ENCODE measurements at places on chromosomes 3 and 15.
A peak's percentile ranks its signal among the peaks of the same experiment; 100 is the strongest.

GRCh38 chr3:2727610-2728318 lies 382.4 kb downstream of the IL5RA start:
- no peak for DNase-seq

- DNase-seq, result no peak
These were observed 220.2 kb downstream of the MTHFS start for GRCh38 chr15:79676621-79677020.

DNA sequence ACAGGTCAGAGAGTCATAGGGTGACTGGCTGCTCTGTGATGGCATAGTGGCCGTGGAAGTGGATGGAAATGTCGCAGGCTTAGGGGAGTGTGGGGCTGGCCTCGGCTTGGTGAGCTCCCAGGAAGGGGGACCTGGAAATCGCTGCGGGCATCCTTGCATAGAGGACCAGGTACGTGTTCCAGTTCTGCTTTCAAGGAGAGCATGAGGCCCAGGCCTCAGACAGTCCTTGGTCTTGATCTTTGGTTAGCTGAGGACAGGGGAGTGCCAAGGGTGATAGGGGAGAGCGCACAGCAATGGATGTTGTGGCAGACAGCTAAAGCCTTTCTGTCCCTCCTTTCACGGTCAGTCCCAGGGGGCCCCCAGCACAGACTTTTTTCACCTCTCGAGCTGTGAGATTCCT lies 110.5 kb downstream of the SNRPN start:
- DNase-seq, result no peak

- DNase-seq, result no peak
These were observed 167.9 kb upstream of the CTNNB1 start for GRCh38 chr3:41031401-41031800.

GRCh38 chr3:69250014-69250413 lies 127.6 kb upstream of the LMOD3 start:
- peak; percentile 69 for DNase-seq

DNA sequence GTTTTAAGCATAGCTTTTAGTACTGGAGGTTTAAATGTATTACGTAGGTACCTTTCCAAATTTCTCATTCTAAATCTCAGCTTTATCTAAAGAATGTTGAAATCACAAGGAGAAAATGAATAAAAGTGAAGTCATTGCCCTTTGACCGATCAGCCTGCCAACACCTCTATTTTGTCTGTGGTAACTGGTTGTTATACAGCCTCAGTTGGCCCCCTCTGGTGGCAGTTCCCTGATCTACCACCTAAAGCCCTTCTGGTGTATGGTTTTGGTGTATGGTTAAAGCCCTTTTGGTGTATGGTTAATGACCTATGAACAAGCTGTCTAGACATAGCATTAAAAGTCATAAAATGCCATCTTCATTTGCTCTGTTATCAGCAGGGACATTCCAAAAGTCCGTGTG lies 378.2 kb upstream of the AZI2 start:
- peak; percentile 23 for DNase-seq

DNA sequence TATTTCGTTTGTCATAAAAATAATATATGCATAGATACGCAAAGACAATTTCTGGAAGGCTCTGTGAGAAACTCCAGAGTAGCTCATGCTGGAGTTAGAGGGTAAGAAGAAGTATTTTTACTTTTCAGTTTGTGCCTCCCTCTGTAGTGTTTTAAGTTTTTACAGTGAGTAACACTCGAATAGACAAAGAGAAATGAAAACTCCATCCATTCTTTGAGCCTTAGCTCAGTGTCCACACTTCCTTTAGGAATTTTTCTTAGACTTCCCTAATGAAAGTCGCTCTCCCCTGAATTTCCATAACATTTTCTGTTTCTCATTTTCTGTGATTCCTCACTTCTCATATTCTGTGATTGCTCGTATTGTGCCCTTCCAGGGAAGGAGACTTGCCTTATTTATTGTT lies 2.1 kb downstream of the BLOC1S6 start:
- DNase-seq, result no peak

- no peak for DNase-seq
These were observed 64.7 kb downstream of the ADAMTS9 start for GRCh38 chr3:64623125-64623524.

DNA sequence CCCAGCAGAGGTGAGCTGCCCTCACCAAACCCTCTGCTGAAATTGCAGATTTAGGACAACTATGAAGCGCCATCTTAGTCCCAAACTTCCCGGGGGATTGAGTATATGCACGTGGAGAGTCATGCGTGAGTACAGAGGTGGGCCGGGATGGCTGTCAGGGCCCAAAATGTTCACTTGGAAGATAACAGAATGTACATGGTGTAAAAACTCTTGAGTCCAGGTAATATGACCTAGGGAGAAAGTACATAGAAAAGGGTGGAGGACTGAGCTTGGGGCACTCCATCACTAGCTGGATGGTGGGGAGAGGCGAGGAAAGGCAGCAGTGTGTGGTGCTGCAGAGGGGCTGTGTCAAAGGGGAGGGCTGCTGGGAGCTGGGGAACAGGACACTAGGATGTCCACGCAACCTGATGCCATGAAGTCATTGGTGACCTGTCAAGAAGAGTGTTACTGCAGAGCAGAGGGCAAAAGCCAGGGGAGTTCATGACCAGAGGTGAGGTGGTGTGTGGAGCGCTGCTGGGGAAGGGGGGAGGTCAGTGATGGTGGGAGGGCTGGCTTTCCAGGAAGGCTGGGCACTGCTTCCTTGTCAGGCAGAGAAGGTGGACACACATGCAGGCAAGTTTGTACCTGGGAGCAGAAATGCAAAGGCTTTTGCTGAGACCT lies 236.2 kb upstream of the LYSMD4 start:
- no peak for DNase-seq

DNA sequence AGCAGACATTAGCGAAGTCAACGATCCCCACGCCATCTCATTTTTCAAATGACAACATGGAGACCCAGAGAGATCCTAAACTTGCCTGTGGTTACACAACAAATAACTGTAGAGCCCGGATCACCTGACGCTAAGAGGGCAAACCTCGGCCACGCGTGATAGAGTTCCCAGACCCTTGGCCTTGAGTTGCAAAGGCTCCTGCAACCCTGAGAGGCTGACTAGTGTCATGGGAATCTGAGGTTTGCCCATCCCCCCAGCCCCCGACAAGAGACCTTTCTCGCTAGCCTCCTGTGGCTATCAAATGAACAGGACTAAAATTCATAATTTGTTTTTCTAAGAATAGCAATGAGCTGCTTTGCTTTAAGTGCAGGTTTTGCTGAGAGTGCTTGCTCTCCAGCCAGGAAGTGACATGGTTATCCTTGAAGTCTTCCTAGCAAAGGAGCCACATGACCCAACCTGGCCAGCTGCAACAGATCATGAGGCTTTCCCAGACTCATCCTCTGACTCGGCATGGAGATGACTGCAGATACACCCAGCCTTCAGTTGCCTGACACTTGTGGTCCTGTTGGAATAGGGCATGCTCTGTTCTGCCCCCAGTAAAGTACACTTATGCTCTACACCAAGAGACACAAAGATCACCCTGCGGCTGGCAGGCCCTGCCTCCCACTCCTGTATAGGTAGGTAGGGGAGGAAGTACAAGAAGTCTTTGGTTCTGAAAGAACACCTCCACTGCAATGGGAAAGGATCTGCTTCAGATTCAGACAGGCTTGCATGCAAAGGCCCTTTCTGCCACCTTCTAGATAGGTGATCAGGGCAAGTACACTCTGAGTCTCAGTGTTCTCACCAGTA lies 36.0 kb downstream of the MCF2L2 start:
- DNase-seq, result peak; percentile 47

DNA sequence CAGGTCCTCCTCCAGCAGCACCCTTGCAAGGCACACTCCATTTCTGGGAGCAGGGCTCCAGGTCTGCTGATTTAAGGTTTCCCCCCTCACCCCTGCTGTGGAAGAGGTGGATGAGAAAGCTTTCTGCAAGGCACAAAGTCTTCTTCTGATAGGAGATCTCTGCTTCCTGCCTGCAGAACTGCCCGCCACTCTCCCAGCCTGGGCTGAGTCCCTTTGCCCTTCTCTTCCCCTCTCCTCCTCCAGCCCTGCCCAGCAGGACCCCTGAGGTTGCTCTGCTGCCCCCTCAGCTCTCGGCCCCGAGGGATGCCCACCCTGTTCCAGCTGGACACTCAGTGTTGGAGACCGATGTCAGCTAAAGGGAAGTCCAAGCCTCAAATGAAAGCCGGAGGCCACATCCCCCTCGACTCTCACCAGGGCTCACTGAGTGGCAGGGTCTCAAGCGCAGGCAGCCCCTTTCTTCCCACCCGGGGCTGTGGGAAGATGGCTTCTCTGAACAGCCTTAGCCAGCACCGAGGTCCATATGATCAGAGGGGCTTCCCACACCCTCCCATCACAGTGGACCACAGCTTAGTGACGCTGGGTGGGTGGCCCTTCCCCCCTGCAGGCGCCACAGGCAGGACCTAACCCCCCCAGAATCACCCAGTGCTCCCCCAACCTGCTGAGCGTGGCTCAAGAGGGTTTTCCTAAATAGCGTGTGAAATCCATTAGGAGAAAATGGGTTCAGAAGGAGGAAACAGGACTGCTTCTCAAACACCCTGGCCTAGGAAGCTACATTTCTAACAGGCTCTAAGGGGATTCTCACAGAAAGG lies 4.0 kb downstream of the ATP10A start:
- DNase-seq, result no peak

DNA sequence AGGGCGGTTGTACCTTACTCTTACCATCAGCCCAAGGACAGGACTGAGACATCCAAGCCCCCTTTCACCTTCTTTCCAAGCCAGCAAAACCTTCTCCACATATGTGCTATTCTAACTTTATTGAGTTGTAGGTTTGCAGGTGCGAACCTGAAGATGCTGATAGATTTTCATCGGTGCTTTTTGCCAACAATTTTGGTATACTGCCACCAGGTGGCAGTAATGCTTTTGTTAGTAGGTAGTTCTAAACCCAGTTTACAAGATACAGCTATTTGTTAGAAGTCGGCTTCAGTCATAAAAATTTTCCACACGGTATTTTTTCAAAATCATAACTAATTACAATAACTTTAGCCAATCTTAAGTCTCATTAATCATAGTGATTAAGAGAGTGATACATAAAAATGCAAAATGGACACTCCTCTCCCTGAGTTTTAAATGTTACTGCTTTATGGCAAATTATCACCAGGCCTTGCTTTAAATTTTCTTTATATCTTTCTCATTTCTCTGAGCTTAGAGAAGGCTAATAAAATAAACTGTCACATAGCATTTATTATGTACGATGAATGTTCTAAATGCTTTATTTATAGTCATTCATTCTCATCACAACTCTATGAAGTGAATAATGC lies 636 bp downstream of the TBC1D21 start:
- peak; percentile 67 for DNase-seq
